ENCODE measurements at places on chromosomes 2 and 18.
A peak's percentile ranks its signal among the peaks of the same experiment; 100 is the strongest.

DNA sequence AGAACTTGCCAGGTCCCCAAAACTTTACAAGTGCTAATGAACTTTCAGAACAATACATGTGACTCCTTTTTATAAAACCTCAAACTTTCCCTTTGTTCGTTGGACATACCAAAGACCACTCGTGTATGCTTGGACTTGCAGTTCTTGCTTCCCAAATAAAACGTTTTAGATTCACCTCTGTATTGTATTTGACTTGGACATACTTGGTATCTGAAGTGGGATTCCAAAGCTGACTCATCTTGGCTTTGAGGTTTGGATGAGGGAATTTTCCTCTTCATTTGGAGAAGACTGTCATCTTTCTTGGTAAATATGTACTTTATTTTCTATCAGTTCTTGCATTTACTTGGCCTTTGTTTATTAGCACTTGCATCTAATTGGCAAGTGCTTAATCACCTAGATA, 8.0 kb upstream of the CYB5A start:
- DNase-seq, result no peak

DNA sequence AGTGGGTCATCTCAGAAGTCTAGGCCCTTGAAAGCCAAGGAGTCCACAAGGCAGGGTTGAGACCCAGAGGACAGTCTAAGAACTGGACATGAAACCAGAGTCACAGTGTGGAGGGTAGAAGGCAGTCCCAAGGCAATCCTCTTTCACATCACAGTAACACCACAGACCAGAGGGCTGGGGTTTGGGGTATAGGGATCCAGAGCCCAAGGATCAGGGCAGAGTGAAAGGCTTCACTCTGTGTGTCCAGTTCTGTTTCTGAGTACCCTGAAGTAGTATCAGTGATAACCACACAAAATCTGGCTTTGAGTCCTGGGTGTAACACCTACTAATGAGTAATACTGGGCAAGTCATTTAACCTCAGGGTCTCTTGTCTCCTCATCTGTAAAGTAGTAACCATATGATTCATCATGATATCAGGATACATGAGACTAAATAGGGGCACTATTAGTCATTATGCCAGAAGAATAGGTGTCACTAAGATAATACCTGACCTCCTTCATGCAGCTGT, 91.0 kb downstream of the ICA1L start:
- no peak for DNase-seq

GRCh38 chr2:11832531-11832930, 86.1 kb downstream of the LPIN1 start:
- no peak for DNase-seq

DNA sequence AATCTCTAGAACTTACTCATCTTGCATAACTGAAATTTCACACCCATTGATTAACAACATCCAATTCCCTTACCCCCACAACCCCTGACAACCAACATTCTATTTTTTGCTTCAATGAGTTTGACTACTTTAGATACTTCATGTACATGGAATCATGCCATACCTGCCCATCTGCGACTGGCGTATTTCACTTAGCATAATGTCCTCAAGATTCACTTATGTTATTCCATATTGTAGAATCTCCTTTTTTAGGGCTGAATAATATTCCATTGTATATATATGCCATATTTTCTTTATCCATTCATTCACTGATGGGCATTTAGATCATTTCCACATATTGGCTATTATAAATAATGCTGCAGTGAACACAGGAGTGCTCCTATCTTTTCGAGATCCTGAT, 13.8 kb downstream of the CTAGE1 start:
- DNase-seq, result no peak

DNA sequence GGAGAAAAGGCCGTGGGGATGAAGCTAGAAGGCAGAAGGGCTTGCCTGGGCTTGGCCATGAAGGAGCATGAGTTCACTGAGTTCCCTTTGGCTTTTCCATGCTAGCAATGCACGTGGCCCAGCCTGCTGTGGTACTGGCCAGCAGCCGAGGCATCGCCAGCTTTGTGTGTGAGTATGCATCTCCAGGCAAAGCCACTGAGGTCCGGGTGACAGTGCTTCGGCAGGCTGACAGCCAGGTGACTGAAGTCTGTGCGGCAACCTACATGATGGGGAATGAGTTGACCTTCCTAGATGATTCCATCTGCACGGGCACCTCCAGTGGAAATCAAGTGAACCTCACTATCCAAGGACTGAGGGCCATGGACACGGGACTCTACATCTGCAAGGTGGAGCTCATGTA, 2.9 kb downstream of the CTLA4 start:
- DNase-seq, result no peak

DNA sequence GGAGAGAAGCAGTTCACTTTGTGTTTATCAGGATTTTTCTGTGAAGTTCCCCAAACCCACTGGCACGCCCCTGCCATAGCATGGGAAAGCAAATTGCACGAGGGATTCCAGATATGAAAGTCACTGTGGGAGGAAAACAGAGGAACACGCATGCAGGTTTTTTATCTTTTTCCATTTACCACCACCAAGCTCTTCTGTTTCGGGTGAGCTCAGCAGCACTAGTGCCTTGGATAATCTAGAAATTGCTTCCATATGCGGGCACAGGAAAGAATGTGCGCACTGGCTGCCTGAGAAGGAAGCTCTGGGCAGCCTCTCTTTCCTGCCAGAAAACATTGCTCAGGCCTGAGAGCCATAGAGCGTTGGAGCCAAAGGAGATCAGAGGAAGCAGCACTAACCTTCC, 65.9 kb upstream of the WIPF1 start:
- peak; percentile 59 for DNase-seq

GRCh38 chr18:41144441-41144840, 810.6 kb upstream of the PIK3C3 start:
- DNase-seq, result no peak

GRCh38 chr2:60412620-60413019, 140.8 kb downstream of the BCL11A start:
- DNase-seq, result no peak

DNA sequence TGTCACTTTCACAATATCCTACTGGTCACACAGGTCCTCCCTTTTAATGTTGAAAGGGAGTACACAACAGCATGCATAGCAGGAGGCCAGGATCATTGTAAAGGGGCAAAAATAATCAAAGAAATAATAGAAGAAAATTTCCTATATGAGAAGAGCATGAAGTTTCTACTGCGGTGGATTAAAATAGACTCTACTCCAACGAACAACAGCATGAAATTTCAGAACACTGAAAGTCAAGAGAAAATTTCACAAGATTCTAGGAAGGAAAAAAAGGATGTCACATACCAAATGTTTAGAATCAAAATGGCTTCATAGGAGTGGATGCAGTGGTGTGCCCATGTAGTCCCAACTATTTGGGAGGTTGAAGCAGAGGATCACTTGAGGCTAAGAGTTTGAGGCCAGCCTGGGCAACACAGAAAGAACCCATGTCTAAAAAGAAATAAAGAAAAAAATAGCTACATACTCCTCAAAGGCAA, 72.0 kb upstream of the EPAS1 start:
- no peak for DNase-seq

- no peak for DNase-seq
Measured at GRCh38 chr2:197799068-197799467, 5.3 kb upstream of the PLCL1 start.

- DNase-seq, result no peak
Measured at GRCh38 chr2:216635701-216636550, 2.7 kb downstream of the IGFBP2 start.

GRCh38 chr2:20682167-20682920, 15.4 kb downstream of the GDF7 start:
- no peak for DNase-seq

- DNase-seq, result no peak
Measured at GRCh38 chr2:24049485-24050021, at the start of gene FKBP1B. FKBP1B (plus strand) TSS chr2:24049741; CDS start chr2:24049850, 109 bp downstream.

- no peak for DNase-seq
Measured at GRCh38 chr2:150156876-150157275, 330.6 kb downstream of the RND3 start.

Data from SK-N-MC (cell line).